ENCODE measurements at places on chromosomes 4 and X.

DNA sequence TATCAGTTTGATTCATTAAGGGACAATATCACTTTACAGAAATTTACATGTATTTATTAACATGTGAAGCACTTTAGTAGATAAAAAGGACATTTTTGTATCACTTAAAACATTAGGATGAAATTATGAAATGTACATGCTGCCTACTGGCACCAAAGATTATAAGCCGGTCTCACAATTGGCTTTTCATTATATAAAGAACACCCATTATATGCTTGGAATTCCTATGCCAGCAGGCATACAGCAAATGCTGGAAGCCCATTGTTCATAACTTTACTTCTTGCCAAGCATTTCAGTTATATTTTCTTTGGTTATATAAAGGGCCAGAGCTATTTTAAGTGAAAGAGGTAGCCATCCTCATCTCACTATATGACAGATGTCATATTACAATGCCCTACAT lies 145.9 kb downstream of the DMD start:
- DNase-seq, result no peak

- DNase-seq, result no peak
Measured at GRCh38 chrX:106510713-106511403, 100.9 kb upstream of the RADX start.

GRCh38 chrX:57977992-57978391 lies 67.7 kb upstream of the ZXDA start:
- peak; percentile 9 for DNase-seq

DNA sequence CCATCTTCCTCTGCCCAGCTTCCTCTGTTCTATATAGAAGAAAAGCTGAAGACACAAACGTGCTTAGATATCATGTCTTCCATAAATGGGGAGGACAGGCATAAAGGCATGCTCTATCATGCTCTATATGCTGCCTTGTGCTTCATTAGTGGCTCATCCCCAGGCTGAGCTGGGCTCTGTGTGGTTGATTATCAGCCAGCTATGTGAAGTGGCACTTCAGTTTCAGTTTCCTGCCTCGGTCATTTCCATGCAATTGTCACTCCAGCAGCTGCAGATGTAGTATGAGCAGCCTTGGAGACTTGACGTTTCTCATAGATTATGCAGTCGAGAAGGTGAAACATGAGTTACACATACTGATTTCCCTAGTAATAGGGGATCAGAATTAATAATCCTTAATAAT lies 106.2 kb downstream of the SYTL5 start:
- DNase-seq, result no peak

GRCh38 chrX:15373976-15374375 lies 10.2 kb downstream of the VEGFD start:
- DNase-seq, result no peak

DNA sequence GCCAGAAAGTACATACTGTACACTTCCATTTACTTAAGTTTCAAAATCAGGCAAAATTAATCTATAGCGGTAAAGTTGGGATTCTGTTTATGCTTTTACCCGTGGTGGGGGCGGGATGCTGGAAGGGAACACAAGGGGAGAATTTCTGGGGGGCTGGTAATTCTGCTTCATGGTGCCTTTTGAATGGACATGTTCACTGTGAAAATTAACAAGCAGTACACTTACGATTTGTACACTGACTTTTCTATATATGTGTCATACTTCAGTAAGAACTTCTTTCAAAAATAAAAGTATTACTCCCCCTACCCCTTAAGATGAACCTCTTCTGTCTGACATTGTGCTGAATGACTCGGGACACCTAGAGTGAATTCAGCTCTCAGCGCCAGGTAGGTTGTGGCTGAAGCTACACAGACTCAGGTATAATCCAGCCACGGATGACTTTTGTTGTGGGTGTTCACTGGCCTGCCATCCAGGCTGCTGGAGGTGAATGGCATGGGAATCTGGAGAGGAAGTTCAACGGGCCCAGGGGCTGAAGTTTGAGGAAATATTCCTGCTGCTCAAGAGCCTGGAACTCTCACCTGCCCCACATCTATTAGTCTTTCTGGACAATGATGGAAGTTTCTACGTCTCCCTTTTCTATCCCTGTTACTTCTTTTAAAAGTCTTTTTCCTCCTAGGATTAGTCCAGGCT lies 7.3 kb upstream of the TCEANC start:
- DNase-seq, result no peak

DNA sequence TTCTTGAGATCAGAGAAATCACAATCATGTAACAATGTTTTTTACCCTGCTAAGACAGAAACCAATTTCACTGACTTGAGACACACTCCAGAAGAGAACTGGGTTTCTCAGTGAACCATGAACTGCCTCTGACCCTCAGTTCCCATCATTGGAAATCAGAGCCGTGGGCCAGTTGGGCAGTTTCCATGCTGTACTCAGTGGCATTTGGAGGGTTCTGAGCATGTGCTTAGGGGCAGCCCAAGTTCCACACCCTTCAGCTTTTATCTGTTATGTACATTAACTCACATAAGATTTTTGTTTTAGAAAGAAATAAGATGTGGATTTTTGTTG lies 77.9 kb downstream of the BTC start:
- DNase-seq, result no peak

DNA sequence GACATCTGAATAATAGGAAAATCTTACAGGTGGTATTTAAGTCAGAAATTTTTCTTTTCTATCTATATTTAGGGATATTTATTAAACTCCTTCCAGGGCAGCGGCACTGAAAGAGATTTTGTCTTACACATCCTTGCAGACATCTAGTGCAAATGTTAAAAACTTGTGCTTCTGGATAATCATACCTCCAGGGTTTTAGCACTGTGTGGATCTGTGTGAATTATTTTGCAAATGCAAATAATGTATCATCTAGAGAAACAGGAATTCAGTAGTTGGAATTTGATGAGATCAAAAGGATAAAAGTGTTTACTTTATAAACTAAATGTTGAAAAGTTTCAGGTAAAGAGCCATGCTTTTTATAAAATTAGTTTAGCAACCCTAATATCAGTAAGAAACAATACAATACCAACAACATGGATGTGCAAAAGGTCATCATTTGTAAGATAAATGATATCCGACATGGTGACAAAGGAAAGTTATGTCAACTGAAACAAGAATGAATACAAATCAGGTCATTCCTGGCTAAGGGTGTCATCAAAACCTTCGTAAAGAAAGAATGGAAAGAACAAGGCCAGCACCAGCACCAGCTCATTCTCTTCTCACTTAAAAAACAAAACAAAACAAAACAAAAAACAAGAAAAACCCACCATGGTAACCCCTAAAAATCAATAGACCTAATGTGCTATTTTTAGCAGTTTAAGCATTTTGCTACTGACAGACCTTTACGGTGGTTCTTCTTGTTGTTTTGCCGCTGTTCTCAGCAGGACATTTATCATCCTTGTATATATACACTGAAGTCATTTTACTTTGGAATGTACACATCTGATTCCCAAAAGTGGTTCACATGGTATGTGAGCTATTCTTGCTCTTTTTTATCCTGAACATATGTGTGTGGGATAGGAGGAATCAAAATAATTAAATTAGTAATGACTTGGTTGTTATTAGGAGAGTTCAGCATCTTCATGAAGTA lies 219.7 kb upstream of the NDST3 start:
- no peak for DNase-seq
